Left renal pelvis (tissue), 4 donors: ENCODE measurements at places on chromosomes 5 and 9. TPM values are rescaled to one million over a fixed set of nuclear protein-coding genes. Genes with fewer than 3 reads are reported as not detected.

The NMUR2 gene
- polyA plus RNA-seq = 0.17 TPM

The NR3C1 gene
- polyA plus RNA-seq = 43.2 TPM

The CXCL14 gene
- 29.0 TPM for polyA plus RNA-seq

The RMI1 gene
- 14.2 TPM for polyA plus RNA-seq
